ENCODE measurements at places on chromosomes 6 and 20.
A peak's percentile ranks its signal among the peaks of the same experiment; 100 is the strongest.

- H3K27ac ChIP-seq = no peak overlapping the region
- DNase-seq = peak; percentile 56
- H3K36me3 ChIP-seq = no peaks in the 10 kb centered on the region
- no peaks in the 10 kb centered on the region for H3K27me3 ChIP-seq
- peaks cover 2% of the 10 kb centered on the region for H3K4me1 ChIP-seq
Measured at GRCh38 chr20:44532981-44533331, 11.1 kb upstream of the SERINC3 start.

GRCh38 chr6:96299525-96299924 is 222.1 kb upstream of the UFL1 start:
- peaks cover 4% of the 10 kb centered on the region for H3K4me1 ChIP-seq
- H3K4me3 ChIP-seq = no peak overlapping the region
- DNase-seq = no peak
- no peaks in the 10 kb centered on the region for H3K27me3 ChIP-seq

- no peak overlapping the region for H3K27ac ChIP-seq
- H3K36me3 ChIP-seq = no peaks in the 10 kb centered on the region
- H3K27me3 ChIP-seq = peaks cover 90% of the 10 kb centered on the region
Measured at GRCh38 chr6:34143196-34143883, 2.5 kb downstream of the GRM4 start.

DNA sequence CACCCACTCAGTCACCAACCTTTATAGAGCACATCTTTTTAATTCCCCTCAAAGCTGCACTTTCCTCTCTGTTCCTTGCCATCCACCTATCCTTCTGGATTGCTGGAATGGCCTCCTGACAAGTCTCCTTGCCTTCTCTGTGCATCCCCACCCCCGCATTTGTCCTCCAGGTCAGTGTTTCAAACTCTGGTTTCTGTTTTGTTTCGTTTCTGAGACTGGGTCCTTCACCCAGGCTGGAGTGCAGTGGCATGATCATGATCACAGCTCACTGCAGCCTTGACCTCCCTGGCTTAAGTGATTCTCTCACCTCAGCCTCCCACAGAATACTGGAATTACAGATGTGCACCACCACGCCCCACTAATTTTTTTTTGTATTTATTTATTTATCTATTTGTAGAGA is 96.2 kb downstream of the PLCB1 start:
- no peak overlapping the region for H3K27ac ChIP-seq
- no peak overlapping the region for H3K4me3 ChIP-seq
- H3K36me3 ChIP-seq = no peaks in the 10 kb centered on the region
- H3K27me3 ChIP-seq = no peaks in the 10 kb centered on the region

GRCh38 chr6:28349892-28350737 is at the start of gene ZKSCAN3:
Gene ZKSCAN3 (plus strand): TSS chr6:28349947. CDS start chr6:28359587, 9,640 bp downstream.
- DNase-seq = peak; percentile 84
- H3K4me1 ChIP-seq = peaks cover 2% of the 10 kb centered on the region
- no peaks in the 10 kb centered on the region for H3K36me3 ChIP-seq
- peak within 1 kb of the TSS; percentile 81 for H3K4me3 ChIP-seq
- H3K27ac ChIP-seq = peak within 1 kb of the TSS; percentile 79

- H3K4me3 ChIP-seq = no peak overlapping the region
- no peaks in the 10 kb centered on the region for H3K36me3 ChIP-seq
- peaks cover 55% of the 10 kb centered on the region for H3K27me3 ChIP-seq
- H3K4me1 ChIP-seq = peaks cover 3% of the 10 kb centered on the region
- H3K27ac ChIP-seq = no peak overlapping the region
Measured at GRCh38 chr20:44126445-44126844, 60.5 kb downstream of the JPH2 start.

DNA sequence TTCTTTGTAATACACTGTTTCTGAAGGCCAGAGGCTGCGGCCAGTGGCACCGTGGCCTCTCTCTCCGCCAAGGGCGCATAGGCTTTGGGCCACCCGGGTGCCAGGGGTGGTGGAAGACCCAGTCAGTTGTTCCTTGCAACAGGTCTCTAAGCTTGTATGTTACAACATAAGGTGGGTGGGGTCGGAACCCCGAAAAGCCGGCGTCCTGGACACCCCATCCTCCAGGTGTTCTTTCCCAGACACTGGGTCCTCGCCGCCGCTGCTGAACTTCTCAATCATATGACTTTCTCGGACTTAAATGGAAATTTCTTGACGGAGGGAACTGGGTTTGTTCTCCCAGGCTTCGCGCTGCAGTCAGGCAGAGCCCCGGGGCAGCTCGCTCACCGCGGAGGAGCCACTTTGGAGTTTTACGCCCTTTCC is 983 bp upstream of the KCNQ5 start:
- peak; percentile 28 for DNase-seq
- H3K4me1 ChIP-seq = peaks cover 27% of the 10 kb centered on the region
- H3K36me3 ChIP-seq = no peaks in the 10 kb centered on the region
- no peak overlapping the region for H3K27ac ChIP-seq
